ENCODE measurements at places on chromosomes 5 and 9.
A peak's percentile ranks its signal among the peaks of the same experiment; 100 is the strongest.

- DNase-seq = no peak
Observed at GRCh38 chr5:91352831-91353695, 30.1 kb downstream of the ARRDC3 start.

DNA sequence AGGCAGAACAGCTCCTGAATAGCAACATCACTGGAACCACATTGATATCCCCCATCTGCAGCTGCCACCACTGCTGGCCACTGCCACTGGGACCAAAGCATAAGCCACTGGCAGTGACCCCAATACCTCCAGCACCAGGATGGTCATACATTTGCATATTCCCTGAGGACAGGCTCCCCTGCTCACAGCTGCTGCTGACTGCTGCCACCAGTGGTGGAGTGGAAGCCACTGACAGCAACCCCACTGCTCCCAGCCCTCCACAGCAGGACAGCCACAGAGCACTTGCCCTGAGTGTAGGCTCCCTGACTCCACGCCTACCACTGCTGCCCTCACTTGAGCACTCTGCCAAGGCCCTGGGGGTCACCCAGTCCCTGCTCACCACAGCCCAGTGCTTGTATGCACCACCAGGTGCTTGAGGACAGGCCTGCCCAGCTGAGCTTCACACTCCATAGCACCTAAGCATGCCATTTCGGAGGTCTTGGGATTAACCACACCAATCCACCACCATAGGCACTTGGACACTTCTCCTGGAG is 327.4 kb upstream of the RPS23 start:
- DNase-seq = no peak

DNA sequence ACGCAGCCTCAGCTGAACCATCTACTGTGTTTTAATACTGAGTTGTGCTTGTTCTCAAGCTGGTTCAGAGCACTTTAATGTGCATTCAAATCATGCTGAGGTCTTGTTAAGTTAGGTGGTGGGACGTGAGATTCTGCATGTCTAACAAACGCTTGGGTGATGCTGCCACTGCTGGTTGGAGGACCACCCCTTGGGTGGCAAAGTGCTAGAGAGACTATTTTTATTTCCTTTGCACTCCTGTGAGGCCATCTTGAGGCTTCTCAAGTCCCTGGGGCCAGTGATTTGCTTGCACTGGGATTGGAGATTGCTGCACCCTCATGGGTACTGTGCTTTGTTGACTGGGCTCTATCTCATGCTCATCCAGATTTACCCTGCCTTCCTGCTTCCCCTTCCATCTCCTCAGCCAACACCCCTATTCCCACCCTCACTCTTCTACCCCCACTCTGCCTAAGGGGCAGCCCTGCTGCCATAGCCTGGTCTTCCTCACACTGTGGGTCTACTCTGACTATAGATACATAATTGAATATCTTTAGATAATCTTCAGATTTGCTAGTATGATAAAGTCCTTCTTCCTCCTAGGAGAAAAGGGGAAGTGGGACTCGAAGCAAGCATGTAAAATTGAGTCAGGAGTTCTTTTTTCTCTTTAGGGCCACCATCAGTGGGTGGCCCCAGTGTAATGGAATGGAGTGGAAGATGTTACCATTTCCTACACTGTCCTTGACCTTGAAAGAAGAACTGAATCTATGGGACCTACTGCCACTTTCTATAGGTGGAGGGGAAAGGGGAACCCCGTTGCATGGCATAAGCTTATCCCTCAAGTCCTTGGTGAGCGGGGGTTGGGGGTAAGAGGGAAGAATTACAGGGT is 45.1 kb upstream of the SUB1 start:
- DNase-seq = no peak

DNA sequence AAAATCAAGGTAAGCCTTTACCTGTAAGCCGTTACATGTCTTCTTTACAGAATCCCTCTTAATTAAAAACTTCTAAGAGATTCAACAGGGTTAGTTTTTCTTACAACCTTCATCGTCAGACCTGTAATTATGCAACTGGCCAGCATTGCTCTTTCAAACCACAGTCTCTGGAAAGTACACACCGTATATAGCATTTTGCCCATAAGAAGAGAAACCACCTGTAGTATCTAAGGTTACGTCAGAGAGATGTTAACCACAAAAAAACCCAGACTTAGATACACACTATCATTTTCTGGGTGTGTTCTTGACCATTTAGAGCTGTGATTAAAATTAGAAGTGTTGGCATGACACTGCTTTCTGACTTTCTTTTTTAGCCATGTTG is 140.0 kb downstream of the MUSK start:
- no peak for DNase-seq

DNA sequence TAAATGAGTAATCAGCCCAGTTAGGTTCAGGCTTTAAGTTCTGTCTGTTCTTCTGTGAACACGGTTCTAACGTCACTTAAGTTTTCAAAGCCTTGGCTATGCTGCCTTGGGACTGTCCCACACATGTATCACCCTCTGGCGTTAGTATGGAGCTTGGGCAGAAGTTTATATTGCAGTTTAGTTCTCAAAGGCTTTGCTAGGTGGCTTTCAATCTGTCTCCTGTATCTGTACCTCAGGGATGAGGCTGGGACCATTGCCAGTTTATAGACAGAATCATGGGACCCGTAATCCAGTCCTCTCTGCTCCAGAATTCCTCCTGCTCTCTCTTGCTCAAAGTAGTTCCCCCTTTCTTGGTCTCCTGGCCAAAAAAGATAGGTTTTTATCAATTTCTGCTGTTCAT is 12.1 kb downstream of the C9orf40 start:
- peak; percentile 31 for DNase-seq

Measured in fibroblast of upper back skin (primary cell).